ENCODE measurements at places on chromosomes 7 and 10.
A peak's percentile ranks its signal among the peaks of the same experiment; 100 is the strongest.

GRCh38 chr10:62894156-62894555 is 78.0 kb upstream of the EGR2 start:
- DNase-seq = no peak

DNA sequence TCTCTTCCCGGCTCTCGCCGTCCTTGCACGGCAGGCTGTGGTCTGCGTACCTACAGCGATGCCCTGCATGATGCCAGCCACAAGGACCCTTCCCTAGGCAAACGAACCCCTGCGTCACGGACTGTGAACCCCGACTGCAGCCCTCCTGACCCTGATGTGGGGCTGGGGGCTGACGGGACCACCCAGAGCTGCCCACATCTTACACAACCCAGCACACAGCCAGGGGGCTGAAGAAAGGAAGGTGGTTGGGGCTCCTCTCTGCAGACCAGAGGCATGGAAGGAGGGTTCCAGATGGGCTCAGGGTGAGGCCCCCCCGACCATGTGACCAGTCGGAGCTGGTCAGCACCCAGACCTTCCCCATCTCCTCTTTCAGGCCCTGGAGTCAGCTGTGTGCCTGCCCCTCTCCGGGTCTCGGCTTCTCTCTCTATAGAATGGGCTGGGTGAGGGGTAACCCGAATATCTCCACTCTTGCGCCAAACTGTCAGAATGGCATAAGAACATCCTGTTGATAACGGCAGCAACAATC is 41.4 kb downstream of the EBF3 start:
- no peak for DNase-seq

DNA sequence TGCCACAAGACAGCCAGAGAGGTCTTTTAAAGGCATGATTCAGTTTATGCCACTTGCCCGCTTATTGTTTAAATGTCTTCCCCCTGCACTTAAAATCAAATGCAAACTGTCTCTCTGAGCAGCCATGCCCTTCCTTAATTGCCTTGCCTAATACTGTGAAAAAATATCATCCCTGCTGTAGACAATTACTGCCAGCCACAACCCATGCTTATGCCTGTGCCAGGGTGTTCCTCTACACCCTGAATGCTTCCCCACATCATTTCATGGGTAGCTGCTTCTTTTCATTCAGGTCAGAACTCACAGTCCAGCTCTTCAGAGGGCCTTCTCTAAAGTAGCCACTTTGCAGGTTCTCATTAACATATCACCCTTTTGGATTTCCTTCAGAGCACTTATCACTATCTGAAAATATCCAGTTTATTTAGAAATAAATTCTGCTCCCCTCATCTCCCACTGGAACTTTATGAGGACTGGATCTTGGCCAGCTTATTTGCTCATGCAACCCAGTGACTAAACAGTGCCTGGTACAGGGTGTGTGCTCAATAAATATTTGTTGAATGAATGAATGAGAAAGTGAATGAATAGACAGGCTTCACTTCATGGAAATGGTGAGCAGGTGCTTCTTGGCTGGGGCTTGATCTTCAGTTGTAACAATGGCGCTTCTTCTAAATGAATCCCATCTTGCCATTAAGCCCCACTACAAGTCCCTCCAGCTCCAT is 162.4 kb upstream of the MDFIC start:
- no peak for DNase-seq

DNA sequence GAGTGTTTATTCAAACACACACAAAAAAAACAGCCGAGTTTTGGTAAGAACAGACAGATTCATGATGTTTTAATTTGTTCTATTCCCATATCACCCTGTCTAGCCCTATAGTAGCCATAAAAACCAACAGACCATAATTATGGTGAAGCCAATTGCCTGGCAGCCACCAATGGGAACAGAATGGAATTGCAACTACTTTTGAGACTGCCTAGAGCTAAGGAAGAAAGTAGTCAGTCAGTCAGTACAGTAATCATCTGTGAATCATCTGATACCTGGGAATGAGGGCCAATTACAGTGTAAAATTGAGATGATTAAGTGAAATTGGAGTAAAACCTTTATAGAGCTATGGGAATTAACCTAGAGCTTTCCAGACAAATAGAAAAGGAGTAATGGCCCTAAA is 952.7 kb upstream of the KCND2 start:
- DNase-seq = no peak

GRCh38 chr7:91239772-91240171 is 24.5 kb upstream of the FZD1 start:
- DNase-seq = no peak

DNA sequence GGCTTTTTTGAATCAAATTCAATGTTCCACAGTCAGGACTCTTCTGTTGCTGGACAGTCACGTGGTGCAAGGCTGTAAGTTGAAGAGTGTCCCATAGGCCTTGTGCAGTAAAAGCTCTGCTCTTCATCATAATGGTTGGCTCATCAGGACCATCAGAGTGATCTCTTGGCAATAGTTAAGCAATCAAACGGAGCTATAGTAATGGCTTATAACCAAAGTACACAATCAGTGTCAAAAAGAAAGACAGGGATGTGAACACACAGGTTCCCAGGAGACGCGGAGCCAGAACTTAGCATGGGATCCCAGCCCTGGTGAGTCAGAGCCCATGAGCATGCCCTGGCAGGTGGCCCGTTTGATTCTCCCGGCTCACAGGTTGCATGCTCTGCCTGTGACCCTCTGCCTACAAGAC is 10.8 kb upstream of the GPNMB start:
- no peak for DNase-seq

GRCh38 chr7:105399043-105399725 is 10.5 kb upstream of the SRPK2 start:
- DNase-seq = no peak

GRCh38 chr7:70568674-70569334 is 563.1 kb upstream of the GALNT17 start:
- DNase-seq = no peak

GRCh38 chr10:29081231-29081630 is 207.6 kb upstream of the LYZL1 start:
- DNase-seq = no peak

GRCh38 chr10:59945590-59945989 is 39.2 kb upstream of the CCDC6 start:
- no peak for DNase-seq

DNA sequence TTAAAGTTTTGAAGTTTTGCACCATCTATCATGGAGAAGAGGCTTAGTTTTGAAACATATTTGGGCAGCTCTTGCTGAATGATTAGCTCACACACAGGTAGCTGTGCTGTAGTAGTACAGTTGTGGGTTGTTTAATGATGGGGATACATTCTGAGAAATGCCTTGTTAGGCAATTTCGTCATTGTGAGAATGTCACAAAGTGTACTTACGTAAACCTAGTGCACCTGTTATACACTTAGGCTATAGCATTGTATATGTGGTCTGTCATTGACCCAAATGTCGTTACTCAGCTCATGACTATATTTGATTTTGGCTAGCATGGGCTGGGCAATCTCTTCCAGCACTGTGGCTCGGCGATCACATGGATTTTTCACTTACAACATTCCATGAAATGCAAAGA is 247.2 kb upstream of the IGFBP3 start:
- DNase-seq = no peak

GRCh38 chr10:107450056-107450455 is 285.6 kb upstream of the SORCS1 start:
- no peak for DNase-seq

- no peak for DNase-seq
Measured at GRCh38 chr10:72790216-72790990, 98.5 kb downstream of the MCU start.

DNA sequence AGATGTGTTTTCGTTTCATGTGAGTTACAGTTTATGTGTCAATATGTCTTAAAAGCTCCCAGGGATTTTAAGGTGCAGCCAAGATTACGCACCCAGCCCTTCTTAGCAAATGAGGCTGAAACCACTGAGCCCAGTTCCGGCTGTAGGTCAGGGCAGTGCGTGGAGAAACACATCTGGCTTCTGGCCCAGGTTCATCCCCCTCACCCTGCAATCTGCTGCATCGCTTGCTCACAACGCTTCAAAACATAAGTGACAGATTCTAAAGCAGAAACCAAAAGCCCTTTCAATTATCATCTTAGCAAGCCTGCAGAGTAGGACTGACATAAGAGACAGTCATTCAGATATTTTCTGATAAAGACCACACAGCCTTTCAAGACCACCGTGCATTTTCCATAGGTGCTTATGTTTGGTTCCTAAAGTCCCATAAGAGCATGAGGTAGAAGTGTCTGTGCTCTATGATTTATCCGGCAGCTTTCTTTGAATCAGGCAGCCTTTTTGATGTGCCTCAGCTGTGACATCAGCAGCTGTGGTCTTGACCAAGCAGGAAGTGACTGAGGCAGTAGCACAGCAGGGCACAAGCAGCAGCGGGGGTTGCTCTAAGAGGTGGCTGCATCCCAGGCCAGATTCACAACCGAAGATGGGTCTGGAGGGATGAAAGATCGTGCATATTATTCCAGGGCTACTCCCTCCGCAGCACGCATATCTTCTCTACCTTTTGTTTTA is 72.1 kb upstream of the LYZL2 start:
- DNase-seq = peak; percentile 77

- DNase-seq = no peak
Measured at GRCh38 chr7:82166260-82167015, 277.1 kb downstream of the CACNA2D1 start.

DNA sequence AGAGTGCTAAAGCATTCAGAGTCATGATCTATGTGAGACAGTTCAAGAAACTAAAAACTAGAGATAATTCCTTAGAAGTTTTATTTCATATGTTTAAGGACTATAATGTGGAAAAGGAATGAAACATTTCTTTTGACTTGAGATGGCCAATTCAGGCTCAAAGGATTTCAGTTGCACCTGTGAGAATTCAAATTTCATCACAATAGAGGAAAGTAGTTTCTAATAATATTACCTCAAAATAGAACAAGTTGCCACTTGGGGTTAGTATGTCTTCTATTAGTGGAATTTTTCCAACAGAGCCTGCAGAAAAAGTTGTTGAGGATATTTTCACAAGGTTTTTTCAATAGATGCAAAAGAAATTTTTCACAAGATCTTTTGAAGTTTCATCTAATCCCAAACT is 37.4 kb downstream of the TMEM26 start:
- DNase-seq = no peak

GRCh38 chr7:100545360-100546128 is 6.5 kb downstream of the AGFG2 start:
- peak; percentile 72 for DNase-seq

GRCh38 chr7:7581531-7582179 is 15.0 kb downstream of the MIOS start:
- DNase-seq = no peak

GRCh38 chr10:114479307-114479706 is 75.0 kb upstream of the AFAP1L2 start:
- no peak for DNase-seq

DNA sequence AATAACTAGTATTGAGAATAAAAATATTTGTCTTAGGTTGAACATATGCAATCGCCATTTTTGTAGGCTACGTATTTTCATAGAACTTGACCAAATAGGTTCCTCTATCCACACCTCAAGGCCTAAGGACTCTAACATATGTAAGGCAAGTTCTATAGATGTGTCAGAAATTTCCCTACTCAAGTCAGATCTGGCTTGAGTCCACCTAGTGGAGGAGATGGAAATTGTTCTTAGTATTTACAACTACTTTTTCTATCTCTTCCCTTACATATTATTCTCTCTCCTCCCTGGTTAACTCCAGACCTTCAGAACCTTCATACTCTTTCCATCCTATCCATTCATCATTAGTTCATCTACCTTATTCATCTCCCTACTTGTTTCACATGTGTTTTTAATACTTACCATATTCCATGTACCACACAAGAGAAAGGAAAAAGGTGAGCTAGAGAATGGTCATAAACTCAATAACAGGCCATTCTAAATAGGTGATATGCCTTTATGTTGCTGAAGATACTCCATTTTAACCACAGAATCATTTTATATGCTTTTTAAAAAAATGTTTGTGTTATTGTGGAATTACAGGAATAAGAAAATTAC is 174.5 kb upstream of the HDAC9 start:
- no peak for DNase-seq

- no peak for DNase-seq
Measured at GRCh38 chr7:55104712-55105433, 86.1 kb downstream of the EGFR start.

- DNase-seq = no peak
Measured at GRCh38 chr7:45515346-45515745, 58.8 kb upstream of the ADCY1 start.

DNA sequence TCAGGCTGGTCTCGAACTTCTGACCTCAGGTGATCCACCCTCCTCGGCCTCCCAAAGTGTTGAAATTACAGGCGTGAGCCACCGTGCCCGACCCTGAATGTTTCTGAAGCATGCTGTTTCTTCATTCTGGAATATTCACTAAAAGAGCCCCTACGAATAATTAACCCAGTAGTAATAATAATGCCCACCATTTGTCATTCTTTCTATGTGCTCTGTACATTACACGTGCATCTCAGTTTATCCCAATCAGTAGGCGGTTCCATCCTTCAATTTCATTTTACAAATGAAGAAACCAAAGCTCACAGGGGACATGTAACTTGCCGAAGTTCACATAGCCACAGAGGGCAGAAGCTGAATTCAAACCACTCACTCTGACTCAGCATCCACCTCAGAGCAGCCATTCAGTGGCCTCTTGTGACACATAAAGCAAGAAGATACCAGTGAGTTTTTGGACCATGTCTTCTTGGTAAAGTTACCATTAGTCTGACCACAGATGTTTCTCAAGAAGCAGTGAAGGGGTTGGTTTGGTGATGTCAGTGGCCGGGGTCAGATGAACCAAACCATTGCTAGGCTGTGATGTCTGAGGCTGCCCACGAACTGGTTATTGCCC is 71.9 kb upstream of the DUSP5 start:
- DNase-seq = peak; percentile 79

DNA sequence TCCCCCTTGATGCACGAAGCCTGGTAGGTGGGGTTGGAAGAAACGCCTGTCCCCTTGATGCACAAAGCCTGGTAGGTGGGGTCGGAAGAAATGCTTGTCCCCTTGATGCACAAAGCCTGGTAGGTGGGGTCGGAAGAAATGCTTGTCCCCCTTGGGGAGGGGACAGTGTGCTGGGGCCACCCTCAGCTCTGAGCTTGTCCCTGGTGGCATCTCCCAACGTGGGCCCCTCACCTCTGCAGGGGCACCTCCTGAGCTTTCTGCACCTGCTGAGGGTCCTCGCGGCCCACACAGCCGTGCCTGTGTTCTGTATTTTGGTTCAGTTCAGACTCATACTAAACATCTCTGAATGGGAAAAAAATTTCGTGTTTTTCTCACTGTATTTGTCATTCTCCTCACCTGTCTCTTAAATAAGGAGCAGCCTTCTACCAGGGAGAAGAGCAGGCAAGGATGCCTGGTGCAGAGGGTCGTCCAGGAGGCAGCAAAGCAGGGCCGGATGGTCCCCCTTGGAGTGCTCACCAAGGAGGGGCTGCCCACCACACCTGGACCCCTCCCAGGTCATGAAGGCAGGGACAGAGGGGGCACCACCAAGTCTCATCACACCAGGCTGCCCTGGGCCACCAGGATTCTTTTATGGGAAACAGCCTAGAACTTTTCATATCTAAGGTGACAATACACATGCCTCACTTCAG is 24.7 kb downstream of the VIPR2 start:
- no peak for DNase-seq
